ENCODE measurements at places on chromosomes 3 and 15.

DNA sequence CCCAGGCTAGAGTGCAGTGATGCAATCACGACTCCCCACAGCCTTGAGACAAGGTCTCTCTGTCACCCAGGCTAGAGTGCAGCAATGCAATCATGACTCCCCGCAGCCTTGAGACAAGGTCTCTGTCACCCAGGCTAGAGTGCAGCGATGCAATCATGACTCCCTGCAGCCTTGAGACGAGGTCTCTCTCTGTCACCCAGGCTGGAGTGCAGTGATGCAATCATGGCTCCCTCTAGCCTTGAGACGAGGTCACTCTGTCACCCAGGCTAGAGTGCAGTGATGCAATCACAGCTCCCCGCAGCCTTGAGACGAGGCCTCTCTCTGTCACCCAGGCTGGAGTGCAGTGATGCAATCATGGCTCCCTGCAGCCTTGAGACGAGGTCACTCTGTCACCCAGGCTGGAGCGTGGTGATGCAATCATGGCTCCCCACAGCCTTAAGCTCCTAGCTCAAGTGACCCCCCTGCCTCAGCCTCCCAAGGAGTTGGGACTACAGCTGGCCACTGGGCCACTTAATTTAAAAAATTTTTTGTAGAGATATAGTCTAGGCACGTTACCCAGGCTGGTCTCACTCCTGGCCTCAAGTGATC, 26.1 kb downstream of the TFRC start:
- DNase-seq: no peak

GRCh38 chr3:149848688-149849087, 35.7 kb downstream of the RNF13 start:
- no peak for DNase-seq

DNA sequence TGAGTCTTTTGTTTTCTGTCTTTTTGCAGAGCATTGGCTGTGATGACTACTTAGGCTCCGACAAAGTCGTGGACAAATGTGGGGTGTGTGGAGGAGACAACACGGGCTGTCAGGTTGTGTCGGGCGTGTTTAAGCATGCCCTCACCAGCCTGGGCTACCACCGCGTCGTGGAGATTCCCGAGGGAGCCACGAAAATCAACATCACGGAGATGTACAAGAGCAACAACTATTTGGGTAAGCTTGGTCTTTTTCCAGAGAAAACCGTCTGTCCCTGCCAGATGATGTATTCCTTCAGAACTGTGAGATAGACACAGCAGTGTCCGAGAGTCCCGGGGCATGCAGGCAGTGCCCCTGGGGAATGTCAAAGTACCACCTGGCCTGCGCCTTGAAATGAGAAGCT, 149.9 kb upstream of the NR2E3 start:
- no peak for DNase-seq

GRCh38 chr3:102741105-102741504, 306.3 kb downstream of the ZPLD1 start:
- no peak for DNase-seq

GRCh38 chr3:142028243-142028777, 121.0 kb downstream of the TFDP2 start:
- DNase-seq: peak; percentile 8
